ENCODE measurements at places on chromosomes 16 and 17.

GRCh38 chr17:81097134-81097942 is 62.4 kb downstream of the BAIAP2 start:
- H3K36me3 ChIP-seq: peaks cover 2% of the 10 kb centered on the region
- no peaks in the 10 kb centered on the region for H3K27me3 ChIP-seq
- peak overlapping the region; percentile 72 for H3K27ac ChIP-seq
- H3K4me1 ChIP-seq: peaks cover 37% of the 10 kb centered on the region
- DNase-seq: peak; percentile 84

DNA sequence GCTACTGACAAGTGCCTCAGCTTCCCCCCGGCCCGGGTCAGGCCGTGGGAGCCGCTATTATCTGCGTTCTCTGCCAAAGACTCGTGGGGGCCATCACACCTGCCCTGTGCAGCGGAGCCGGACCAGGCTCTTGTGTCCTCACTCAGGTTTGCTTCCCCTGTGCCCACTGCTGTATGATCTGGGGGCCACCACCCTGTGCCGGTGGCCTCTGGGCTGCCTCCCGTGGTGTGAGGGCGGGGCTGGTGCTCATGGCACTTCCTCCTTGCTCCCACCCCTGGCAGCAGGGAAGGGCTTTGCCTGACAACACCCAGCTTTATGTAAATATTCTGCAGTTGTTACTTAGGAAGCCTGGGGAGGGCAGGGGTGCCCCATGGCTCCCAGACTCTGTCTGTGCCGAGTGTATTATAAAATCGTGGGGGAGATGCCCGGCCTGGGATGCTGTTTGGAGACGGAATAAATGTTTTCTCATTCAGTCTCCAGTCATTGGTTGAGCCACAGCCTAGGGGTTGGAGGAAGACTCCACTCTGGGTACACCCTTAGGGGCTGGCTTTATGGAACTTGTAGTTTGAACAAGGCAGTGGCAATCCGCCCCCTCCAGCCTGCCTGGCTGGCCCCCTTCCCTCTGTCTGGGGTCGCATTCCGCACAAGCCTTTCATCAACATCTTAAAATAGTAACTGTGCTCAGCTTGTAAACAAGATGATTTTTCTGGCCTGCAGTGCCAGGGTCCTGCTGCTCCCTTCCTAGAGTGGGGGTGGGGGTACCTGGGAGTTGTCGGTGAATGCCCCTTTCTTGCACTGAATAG is 4.1 kb downstream of the SYNGR2 start:
- no peaks in the 10 kb centered on the region for H3K36me3 ChIP-seq
- H3K4me3 ChIP-seq: no peak overlapping the region
- no peaks in the 10 kb centered on the region for H3K27me3 ChIP-seq
- H3K4me1 ChIP-seq: peaks cover 13% of the 10 kb centered on the region
- peak; percentile 49 for DNase-seq
- H3K27ac ChIP-seq: no peak overlapping the region

- no peaks in the 10 kb centered on the region for H3K4me1 ChIP-seq
- no peaks in the 10 kb centered on the region for H3K36me3 ChIP-seq
- no peak overlapping the region for H3K4me3 ChIP-seq
- no peak for DNase-seq
- no peak overlapping the region for H3K27ac ChIP-seq
These were observed 35.1 kb upstream of the CBFA2T3 start for GRCh38 chr16:89011909-89012621.

- H3K27me3 ChIP-seq: peaks cover 79% of the 10 kb centered on the region
- H3K4me3 ChIP-seq: no peak overlapping the region
- no peak for DNase-seq
- H3K4me1 ChIP-seq: no peaks in the 10 kb centered on the region
- H3K27ac ChIP-seq: no peak overlapping the region
These were observed 1.9 kb downstream of the FOXJ1 start for GRCh38 chr17:76138896-76139752.

- DNase-seq: peak; percentile 38
- H3K4me1 ChIP-seq: no peaks in the 10 kb centered on the region
- H3K4me3 ChIP-seq: no peak overlapping the region
- H3K27me3 ChIP-seq: no peaks in the 10 kb centered on the region
These were observed 96.9 kb upstream of the ADAMTS18 start for GRCh38 chr16:77531752-77532151.

DNA sequence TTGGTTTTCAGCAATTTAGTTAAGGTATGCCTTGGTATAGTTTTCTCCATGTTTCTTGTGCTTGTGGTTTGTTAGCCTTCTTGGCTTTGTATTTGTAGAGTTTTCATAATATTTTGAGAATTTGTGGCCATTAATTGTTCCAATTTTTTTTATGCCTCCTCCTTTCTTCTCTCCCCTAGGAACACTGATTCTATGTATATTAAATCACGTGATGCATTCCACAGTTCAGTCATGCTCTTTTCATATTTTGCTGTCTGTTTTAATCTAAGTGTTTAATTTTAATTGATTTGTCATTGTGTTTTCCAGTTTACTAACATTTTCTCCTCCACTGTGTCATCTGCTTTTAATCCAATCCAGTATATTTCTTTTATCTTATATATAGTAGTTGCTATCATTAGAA is 263.6 kb downstream of the SHISA9 start:
- H3K4me3 ChIP-seq: no peak overlapping the region
- no peak overlapping the region for H3K27ac ChIP-seq
- H3K27me3 ChIP-seq: no peaks in the 10 kb centered on the region
- H3K4me1 ChIP-seq: no peaks in the 10 kb centered on the region

GRCh38 chr16:81629034-81629802 is 149.9 kb upstream of the PLCG2 start:
- no peak overlapping the region for H3K4me3 ChIP-seq
- H3K27ac ChIP-seq: no peak overlapping the region
- DNase-seq: no peak
- H3K4me1 ChIP-seq: peaks cover 21% of the 10 kb centered on the region
- H3K27me3 ChIP-seq: no peaks in the 10 kb centered on the region
